ENCODE measurements at places on chromosomes 11 and 22.
A peak's percentile ranks its signal among the peaks of the same experiment; 100 is the strongest.

- DNase-seq = no peak
Measured at GRCh38 chr22:18121954-18122554, 11.4 kb downstream of the TUBA8 start.

GRCh38 chr22:23137905-23138561 is 3.8 kb downstream of the RSPH14 start:
- DNase-seq = peak; percentile 27

DNA sequence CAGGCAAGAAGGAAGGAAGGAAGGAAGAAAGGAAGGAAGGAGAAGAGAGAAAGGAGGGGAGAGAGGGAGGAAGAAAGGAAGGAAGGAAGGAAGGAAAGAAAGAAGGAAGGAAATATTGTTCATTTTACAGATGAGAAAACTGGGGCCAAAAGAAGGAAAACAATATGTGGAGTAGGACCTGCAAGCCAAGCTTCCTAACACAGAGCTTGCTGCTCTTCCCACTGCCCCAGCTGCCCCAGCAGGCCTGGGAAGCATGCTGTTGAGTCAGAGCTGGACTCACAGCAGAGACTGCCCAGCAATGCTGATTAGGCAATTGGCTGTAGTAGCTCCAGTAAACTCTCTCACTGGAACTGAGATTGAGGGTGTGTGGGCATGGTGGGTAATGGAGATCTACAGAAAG is 42.6 kb upstream of the SMCO4 start:
- DNase-seq = no peak

DNA sequence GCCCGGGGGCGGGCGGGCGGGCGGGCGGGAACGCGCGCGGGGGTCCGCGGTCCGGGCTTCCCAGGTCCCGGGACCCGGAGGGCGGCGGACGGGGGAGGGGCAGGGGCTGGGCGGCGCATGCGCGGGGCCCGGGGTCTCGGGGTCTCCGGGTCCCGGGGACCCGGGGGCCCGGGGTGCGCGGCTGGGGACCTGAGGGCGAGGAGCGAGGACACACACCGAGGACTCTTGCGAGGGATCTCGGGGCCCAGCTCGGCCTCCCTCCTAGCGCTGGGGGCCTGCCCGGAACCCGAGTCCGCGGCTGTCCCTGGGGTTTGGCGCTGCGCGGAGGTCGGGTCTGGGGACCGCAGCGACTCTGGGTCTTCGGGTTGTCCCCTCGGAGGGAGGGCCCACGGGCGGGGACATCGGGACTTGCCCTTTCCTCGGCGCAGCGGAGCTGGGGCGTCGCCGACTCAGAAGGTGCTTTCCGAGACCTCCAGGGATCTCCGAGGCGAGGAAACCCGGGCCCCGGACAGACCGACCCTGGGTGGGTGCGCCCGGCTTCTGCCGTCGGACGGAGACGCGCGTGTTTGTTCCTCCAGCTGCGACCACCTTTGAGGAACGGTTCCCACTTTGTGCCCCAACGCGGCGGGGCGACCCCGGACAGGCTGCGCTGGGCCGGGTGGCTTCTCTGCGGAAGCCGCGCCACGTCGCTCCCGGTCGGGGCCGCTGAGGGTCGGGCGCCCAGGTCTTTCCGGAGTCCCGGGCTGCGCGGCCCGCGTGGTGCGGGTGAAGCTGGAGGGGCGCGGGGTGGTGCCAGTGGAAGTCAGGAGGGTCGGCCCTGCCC is 540 bp downstream of the PPARA start:
- DNase-seq = peak; percentile 47

GRCh38 chr11:115083144-115083806 is 404.9 kb downstream of the NXPE2 start:
- no peak for DNase-seq

All from activated T-helper 2 cell treated with anti-CD3 and anti-CD28 coated beads, Interferon-gamma antibody, Interleukin-2, Interleukin-4, amounts not matched to agents 10 μg/mL and 5 μg/mL and 100 μg/mL, durations not matched to agents 14 hours and 24 hours and 36 hours (primary cell).